ENCODE measurements at places on chromosomes 2 and 18.

- DNase-seq, result no peak
Measured at GRCh38 chr2:239279508-239280295, 121.1 kb downstream of the HDAC4 start.

DNA sequence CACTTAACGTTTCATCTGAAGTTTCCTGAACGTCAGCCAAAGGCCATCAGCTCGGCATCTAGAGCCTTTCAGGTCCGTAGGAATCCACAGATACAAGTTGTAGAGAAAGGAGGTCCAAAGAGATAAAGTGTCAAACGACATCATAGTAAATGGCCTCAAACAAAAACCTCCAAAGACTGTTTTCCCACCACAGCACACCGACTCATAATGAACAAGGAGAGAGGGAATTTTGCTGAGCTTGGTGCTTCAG, 150.3 kb downstream of the PXDN start:
- DNase-seq, result no peak

- no peak for DNase-seq
Measured at GRCh38 chr18:75360215-75360614, 67.3 kb downstream of the SMIM21 start.

DNA sequence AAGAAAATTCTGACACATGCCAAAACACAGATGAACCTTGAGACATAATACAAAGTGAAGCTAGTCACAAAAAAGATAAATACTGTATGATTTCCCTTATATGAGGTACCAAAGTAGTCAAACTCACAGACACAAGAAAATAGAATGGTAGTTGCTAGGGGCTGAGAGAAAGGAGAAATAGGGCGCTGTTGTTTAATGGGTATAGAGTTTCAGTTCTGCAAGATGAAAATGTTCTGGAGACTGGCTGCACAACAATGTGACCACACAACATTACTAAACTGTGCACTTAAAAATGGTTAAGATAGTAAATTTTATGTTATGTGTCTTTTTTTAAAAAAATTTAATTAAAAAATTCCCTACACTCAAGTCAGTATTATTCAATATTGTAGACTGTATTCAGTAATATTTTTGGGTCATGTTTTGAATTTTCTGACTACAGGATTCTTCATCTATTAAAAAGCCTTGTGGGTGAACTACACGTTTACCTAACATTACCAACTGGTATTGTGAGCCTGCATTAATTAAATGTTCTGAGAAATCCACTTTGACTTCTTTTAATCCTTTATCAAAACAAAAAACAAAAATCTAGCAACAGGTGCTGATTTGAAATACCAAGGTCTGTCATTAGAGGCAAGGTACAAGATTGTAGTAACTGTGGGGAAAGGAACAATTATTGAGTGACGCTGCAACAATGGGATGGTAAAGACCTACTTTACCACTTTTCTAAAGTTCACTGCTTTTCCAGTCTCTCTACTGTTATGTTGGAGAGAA, 140.8 kb upstream of the ZFP36L2 start:
- DNase-seq, result no peak

DNA sequence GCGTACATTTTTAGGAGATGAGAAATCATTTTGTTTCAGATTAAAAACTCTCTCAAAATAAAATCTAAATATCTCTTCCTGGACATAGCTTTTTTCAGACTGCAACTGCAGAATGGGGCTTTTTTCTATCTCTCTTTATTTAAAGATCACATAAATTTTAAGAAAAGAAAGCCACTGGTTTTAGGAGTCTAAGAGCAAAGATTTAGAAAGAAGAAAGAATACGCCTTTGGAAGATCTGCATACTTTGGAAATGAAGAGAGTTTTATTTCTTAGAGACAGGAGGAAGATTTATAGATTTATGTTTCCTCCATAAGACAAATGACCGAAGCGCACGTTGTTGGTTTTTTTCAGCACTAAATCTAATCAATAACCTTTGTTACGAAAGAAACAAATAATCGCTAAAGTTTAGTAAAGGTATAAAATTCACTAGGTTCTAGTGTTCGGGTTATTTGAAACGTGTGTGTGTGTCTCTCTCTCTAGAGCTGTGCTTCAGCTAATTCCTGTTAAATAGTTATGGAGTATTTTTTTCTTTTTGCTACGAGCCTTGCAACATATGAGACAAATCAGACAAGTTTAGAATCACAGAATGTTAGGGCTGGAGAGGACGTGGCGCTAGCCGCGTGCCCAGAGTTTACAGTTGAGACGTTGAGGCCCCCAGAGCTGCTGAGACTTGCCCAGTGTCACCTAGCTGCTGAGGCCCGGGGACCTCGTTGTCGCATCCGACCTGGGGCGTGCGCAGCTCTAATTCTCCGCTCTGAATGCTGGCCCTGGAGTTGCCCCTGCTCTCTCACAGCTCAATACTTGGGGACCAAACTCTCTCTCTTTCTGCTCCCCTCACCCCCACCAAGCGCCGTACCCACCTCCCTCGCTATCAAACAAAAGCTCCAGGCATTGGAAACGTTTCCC, 69.9 kb downstream of the CTAGE1 start:
- no peak for DNase-seq

DNA sequence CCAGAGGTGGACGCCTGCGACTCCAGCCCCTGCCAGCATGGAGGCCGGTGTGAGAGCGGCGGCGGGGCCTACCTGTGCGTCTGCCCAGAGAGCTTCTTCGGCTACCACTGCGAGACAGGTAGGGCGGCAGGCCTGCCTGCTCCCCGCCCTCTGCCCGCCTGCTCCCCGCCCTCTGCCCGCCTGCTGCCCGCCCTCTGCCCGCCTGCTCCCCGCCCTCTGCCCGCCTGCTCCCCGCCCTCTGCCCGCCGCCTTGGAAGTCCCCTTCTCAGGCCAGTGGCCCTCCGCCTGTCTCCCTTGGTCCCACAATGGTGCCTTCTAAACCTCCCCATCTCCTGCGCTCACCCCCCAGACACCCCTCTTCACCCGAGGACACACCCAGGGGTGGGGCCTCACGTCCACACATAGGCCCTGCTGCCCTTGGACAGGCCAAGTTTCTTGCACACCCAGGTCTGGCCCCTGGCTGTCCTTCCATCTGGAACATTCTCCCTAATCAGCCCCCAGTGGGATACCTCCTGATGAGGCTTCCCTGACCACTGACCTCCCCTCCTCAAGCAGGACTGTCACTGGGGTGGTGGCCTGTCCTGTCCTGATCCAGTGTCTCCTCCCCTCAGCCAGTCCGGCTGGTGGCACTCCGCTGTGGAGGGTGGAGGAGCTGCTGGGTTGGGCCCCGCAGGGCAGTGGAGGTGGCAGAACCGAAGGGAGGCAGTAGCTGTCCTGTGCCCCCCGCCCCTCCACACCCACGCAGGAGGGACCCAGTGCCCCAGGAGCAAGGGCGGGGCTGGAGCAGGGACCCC, 37.9 kb downstream of the MTERF4 start:
- no peak for DNase-seq

DNA sequence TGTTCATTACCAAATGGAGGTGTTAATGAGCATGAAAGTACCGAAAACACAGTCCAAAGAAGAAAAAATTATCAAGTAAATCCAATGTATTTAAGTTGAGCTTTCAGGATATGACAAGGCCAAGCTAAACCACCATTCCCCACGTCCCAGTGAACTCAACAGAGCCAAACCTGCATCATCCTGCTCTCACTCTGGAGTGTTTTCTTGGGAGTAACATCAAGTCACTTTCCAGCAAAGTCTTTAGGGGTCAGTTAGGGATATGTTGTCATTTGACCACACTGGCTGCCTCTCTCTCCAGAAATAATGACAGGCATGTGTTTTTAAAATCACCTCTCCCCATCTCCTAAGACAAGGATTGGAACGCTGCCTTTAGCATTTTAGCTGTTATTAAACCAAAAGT, 140.5 kb downstream of the SRBD1 start:
- DNase-seq, result no peak

- no peak for DNase-seq
Measured at GRCh38 chr18:23712445-23712844, 23.2 kb downstream of the LAMA3 start.
